ENCODE measurements at places on chromosomes 4 and X. TPM values are rescaled to one million over a fixed set of nuclear protein-coding genes. Genes with fewer than 3 reads are reported as not detected.

CXCL1 gene
- 17.7 TPM for total RNA-seq

GRCh38 chrX:67787196-67787595 is 243.4 kb downstream of the AR start:
- H3K4me1 ChIP-seq: no peaks in the 10 kb centered on the region
- H3K4me3 ChIP-seq: no peak overlapping the region
- no peak for DNase-seq
- H3K36me3 ChIP-seq: no peaks in the 10 kb centered on the region
- H3K27ac ChIP-seq: no peak overlapping the region
- peaks cover 22% of the 10 kb centered on the region for H3K27me3 ChIP-seq

DNA sequence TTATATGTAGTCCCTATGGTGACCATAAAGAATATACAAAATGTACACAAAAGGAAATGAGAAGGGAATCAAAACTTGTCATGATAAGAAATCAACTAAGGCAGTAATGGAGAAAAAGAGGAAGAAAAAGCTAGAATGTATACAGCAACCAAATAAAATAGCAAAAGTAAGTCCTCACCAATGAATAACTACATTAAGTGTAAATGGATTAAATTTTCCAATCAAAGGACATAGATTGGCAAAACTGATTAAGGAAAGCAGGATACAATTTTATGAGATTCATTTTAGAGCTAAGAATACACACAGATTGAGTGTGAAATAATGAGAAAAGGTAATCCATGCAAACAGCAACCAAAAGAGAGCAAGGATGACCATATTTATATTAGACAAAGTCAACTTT is 157.4 kb downstream of the TET2 start:
- no peak overlapping the region for H3K4me3 ChIP-seq
- no peak for DNase-seq
- H3K27me3 ChIP-seq: no peaks in the 10 kb centered on the region

DNA sequence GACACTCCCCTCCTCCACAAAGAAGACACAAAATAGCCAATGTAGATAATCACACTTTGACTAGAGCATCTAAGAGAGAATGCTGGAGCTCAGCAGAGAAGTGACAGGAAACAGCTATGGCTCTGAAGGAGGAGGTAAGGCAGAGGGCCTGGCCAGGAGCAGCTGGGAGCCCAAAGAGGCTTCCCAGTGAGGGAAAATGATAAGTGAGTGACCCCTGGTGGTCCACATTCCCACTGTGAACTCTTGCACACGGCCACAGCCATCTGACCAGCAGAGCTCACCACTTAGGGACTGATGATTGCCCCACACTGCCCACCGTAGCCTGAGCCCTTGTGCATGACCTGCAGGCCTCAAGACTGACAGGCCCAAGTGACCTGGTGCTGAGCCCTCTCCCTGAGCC is 162.7 kb upstream of the GALNTL6 start:
- H3K27ac ChIP-seq: no peak overlapping the region
- no peak overlapping the region for H3K4me3 ChIP-seq
- no peaks in the 10 kb centered on the region for H3K4me1 ChIP-seq
- no peaks in the 10 kb centered on the region for H3K27me3 ChIP-seq
- no peak for DNase-seq

GRCh38 chrX:15384304-15384703 is at the start of gene VEGFD:
Gene VEGFD (minus strand): TSS chrX:15384413. CDS start chrX:15383946, 467 bp downstream.
- H3K27me3 ChIP-seq: no peaks in the 10 kb centered on the region
- H3K27ac ChIP-seq: no peak within 1 kb of the TSS
- H3K36me3 ChIP-seq: no peaks in the 10 kb centered on the region
- no peaks in the 10 kb centered on the region for H3K4me1 ChIP-seq
- DNase-seq: no peak
